ENCODE measurements at places on chromosomes 7 and 10. TPM values are rescaled to one million over a fixed set of nuclear protein-coding genes. Genes with fewer than 3 reads are reported as not detected.

The EPHB6 gene
- total RNA-seq: not detected

The MYH16 gene
- total RNA-seq: not detected

The KCP gene
- total RNA-seq: 11.7 TPM

The INA gene
- total RNA-seq: not detected

The COPG2 gene
- 36.0 TPM for total RNA-seq

The RBM17 gene
- total RNA-seq: 72.5 TPM
